ENCODE measurements at places on chromosomes 1 and 21. TPM values are rescaled to one million over a fixed set of nuclear protein-coding genes. Genes with fewer than 3 reads are reported as not detected.
A peak's percentile ranks its signal among the peaks of the same experiment; 100 is the strongest.

DNA sequence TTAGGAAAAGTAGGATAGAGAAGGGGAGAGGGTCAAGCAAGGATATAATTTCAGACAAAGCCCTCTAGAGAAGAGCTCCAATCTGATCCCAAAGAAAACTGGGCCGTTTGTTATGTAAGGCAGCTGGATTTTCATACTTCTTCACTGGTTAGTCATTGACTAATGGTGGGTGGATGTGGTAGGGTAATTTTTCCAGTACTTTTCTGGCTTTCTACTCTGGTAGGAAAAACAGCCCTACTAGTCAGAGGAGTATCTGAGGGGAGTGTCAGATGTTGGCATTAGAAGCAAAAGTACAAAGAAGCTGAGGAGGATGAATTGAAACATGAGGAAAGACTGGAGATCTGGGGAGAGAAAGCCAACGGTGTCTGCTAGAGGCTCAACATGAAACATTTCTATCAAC lies 145.3 kb downstream of the TNFSF18 start:
- DNase-seq, result no peak

The TIAM1 gene
- 13.8 TPM for polyA plus RNA-seq

- DNase-seq, result peak; percentile 56
Observed at GRCh38 chr1:47023268-47024140, at the start of gene CYP4X1. TSS of gene CYP4X1 (plus strand) at chr1:47023669. CDS start at chr1:47023818, 149 bp downstream.

DNA sequence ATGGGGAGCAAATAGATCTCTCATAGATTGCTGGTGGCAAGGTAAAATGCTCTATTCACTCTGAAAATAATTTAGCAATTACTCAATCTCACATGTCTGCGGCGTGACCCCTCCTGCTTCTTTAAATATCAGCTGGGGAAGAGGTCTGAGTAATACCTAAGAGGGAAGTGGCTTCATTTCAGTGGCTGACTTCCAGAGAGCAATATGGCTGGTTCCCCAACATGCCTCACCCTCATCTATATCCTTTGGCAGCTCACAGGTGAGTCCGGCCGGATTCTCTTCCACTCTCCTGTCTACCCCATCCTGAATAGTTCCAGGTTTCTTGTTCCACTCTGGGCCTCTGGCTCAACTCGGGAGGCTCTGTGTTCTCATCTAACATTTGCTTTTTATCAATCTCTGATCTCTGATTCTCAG lies at the start of gene SLAMF7:
Gene SLAMF7, plus strand, starts transcription at position 150 of the 414 bp plus-strand sequence. Its CDS starts 55 bp downstream, at position 205.
- DNase-seq, result no peak

DNA sequence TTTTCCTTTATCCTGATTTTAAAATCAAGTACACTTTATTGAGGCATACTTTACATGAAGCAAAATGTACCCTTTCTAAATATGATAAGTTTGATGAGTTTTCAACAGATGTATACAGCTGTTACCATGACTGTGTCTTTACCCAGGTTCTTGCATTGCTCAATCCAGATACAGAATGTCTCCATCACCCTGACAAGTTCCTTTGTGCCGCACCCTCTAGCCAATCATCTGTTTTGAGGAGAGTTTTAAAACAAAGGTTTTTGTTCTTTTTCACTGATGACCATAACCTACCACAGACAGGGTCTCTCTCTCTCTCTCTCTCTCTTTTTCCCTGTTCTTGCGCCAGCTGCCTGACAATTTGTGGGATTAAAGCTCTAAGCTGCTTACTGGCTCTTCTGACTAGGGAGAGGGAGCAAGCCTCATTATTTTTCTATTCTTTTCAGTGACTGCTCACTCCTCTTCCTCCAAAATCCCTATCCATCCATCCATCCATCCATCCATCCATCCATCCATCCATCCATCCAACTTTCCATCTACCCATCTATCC lies 1.2 kb upstream of the KCNE1 start:
- DNase-seq, result no peak

All from muscle of back (tissue), 13 donors.